ENCODE measurements at places on chromosomes 3 and 15. TPM values are rescaled to one million over a fixed set of nuclear protein-coding genes. Genes with fewer than 3 reads are reported as not detected.

DNA sequence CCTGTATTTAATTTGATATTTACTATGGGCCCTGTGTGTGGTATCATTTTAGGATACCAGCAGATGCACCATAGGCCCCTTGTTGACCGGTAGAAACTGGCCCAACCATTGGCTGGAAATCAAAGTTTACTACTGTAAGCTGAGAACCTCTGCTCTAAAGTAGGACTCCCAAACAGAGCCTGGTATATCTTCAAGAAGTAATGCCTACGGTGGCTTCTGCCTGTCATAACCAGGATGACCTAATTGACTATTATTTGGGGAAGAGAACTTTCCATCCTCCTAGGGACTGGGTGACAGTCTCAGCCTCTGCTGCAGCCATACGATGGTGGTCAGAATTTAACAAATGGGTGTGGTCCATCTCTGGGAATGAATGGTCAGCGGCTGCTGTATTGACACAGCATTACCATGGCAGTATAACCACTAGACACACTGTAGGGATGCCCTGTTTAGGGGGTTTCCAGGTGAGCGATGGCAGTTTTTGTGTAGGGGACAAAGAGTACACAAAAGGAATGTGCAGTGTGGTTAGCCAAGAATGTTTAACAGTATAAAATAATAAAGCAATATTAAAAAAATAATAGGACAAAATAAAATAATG lies 37.3 kb downstream of the RARB start:
- H3K27ac ChIP-seq, result no peak overlapping the region
- no peak for DNase-seq
- H3K27me3 ChIP-seq, result no peaks in the 10 kb centered on the region
- no peak overlapping the region for H3K4me3 ChIP-seq
- peaks cover 9% of the 10 kb centered on the region for H3K4me1 ChIP-seq

Gene RASGRF1
- total RNA-seq, result not detected

Gene KLHL6
- 14.8 TPM for total RNA-seq

Gene CCR3
- not detected for total RNA-seq

Gene SPTSSB
- not detected for total RNA-seq
